ENCODE measurements at places on chromosomes 5 and 9. TPM values are rescaled to one million over a fixed set of nuclear protein-coding genes. Genes with fewer than 3 reads are reported as not detected.
A peak's percentile ranks its signal among the peaks of the same experiment; 100 is the strongest.

DNA sequence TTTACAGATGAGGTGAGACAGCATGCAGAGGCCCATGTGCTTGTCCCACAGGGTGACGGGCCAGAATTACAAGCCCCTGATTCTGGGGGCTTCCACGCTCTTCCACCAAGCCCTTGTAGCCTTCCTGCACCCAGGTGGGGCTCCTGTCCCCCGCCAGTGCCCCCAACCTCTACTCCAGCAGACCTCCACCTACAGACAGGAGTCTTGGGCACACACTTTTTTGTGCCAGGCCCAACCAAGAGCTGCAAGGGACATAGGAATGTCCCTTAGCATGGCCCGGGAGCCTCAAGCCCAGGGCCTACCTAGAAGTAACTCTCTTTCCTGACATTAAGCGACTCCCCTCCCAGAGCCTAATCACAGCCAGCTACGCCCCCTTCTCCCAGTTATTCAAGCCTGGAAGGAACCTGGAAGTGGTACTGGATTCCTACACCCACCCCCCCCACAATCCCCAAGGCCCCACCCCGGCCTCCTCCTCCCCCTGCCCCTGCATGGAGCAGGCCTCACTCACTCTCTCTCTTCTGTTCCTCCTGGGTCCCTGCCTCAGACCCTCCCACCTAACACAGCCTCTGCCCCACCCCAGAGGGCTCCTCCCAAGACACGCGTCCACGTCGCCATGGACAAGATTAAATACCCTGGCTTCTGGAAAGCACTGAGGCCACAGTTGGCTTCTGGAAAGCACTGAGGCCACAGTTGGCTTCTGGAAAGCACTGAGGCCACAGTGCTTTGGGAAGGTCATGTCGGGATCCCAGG lies 30.5 kb downstream of the ADAMTS2 start:
- no peak for DNase-seq

DNA sequence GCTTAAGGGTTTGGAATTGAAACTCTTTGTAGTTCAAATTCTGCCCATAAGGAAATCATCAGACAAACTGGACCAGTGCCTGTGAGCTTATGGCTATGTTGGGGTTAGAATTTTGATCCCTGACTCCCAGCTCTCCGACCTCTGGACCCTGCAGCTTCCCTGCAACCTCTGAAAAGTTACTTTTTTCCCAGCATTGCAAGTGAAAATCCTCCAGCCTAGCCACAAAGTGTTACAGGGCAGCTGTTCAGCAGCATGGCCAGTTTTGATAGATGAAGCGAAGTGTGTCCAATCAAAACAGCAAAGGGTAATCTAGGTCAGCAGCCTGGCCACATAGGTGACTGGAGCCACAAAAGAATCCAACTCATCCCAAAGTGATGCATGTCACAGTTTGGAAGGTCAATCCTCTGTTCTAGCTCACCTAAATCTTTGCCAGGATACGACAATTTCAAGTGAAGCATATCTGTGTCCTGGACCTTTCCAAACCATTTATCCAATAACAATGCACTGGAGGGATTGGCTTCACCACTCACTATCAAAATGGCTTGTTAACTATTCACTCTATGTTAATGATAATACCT lies 4.7 kb upstream of the CPEB4 start:
- no peak for DNase-seq

DNA sequence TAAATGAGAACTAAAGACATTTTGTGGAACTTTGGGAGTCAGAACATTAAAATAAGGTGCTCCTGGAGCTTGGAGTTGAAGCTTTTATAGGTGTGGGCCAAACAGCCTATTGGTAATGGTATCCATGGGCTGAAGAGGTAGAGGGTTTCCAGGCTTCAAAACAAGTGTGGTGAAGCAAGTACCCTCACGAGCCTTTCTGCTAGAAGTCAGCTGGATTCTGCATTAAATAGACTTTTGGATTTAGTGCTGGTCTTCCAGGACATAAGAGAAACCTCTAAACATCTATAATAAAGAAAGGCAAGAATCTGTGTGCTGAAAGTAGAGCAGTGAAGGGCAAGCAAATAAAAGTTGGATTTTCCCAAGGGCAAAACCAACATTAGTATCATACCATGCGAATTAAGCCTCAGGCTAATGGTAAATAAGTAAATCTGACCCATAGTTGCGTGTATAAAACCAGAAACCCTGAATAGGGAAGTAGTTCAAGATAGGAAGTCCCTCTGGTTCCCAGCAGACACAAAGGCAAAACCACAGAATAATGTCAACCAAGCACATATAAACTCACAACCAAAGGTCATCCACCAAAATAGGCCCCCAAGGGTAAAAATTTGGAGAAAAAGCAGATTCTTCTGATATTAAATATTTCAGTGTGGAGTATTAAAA lies 306.3 kb downstream of the TLE4 start:
- no peak for DNase-seq

GRCh38 chr9:99472916-99473245 lies 250.8 kb downstream of the SEC61B start:
- DNase-seq, result no peak

GRCh38 chr9:3508521-3509291 lies 17.1 kb downstream of the RFX3 start:
- DNase-seq, result no peak

DNA sequence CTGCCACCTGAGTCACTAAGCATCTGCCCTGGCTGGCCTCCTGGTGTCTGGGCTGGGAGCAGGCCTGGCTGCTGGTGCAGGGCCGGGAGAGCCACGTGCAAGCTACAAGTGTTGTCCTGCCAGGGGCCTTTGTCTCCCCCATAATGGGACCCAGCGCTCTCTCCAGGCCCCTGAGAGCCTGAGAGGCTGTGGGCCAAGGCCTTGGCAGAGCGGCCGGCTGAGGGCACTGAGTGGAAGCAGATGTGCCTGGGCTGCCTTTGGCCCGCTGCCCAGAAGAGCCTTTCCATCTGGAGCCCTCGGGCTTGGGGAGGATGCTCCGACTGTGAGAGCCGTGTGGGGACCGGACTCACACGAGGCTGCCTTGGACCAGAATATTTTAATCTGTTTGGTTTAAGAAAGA lies 185.5 kb downstream of the RGS3 start:
- DNase-seq, result no peak

DNA sequence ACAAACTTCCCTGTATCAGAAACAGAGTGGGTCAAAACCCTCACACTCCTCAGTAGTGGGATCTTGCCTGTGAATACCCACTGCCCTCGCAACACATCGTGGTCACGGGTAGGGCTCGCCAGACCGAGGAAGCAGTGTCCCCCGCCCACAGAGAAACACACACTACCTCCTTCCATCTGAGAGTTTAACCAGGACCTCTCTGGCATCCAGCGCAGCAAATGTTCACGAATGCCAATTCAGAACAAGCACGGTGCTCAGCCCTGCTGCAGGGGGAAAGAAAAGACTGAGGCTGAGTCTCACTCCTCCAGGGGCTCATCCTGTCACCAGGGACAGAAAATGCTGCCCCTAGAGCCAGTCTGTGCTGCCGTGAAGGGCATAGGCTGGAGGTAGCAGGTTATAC lies 42.5 kb upstream of the SYNPO start:
- no peak for DNase-seq

DNA sequence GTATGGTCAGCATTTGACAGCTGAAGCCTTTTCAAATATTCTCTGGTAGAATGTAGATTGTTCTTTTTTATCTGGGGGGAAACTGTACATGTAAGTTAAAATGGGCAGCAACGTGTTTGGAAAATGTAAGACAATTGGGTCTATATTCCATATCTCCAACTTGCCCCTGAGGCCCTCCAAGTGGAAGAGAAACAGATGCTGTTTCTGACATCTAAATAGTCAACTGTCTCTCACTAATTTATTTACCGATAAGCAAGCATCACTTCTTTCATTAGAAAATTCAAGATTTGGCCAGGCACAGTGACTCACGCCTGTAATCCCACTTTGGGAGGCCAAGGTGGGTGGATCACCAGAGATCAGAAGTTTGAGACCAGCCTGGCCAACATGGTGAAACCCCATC lies 120.2 kb upstream of the TBCA start:
- DNase-seq, result no peak

GRCh38 chr5:81556809-81557208 lies 162.9 kb upstream of the ACOT12 start:
- DNase-seq, result no peak

DNA sequence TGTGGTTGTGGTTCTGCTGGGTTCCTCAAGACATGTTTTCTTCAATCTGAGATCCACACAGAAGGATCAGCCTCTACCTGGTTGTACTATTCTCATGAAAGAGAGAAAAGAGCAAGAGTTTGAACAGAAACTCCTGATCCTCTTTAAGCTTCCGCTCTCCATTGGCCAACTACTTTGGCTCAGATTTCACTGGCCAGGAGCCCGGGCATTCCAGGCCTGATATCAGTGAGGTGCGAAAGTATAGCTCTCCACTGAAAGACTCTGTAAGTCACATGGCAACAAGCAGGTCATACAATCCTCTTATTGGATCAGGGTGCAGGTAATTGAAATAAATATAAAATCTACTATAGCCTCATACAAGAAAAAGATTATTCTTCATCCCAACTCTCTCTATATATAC lies 920.5 kb downstream of the TLE4 start:
- DNase-seq, result no peak

DNA sequence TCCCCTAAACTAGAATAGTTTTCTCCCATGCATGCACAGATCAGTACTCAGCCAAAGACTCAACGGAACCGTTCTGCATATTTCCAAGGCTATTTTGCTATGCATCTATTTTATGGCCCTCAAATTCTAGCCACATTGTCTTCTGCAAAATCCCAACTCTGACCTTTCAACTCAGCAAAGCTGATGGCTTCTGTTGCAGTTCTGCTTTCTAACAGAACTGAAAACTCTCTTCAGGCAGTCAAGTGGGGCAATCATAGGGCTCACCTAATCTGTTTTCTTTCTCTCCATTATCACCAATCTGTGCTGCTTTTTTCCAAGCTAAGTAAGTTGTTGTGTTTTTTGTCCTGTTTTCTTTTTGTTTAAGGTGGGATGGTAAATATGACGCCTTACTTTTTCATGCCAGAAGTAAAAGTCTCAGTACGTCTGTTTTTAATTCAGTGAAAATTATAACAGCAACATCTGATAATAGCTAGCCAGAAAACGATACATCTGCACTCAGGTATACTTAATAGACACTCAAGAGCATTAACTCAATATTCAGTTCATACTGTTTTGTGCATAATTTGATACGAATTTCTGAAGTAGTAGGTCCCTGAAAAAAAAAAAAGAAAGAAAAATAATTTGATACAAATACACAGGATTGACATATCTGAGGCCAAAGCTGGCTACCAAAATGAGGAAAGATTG lies 454.3 kb downstream of the TLE1 start:
- DNase-seq, result no peak

- no peak for DNase-seq
These were observed 317.0 kb upstream of the MPDZ start for GRCh38 chr9:13596383-13596970.

DNA sequence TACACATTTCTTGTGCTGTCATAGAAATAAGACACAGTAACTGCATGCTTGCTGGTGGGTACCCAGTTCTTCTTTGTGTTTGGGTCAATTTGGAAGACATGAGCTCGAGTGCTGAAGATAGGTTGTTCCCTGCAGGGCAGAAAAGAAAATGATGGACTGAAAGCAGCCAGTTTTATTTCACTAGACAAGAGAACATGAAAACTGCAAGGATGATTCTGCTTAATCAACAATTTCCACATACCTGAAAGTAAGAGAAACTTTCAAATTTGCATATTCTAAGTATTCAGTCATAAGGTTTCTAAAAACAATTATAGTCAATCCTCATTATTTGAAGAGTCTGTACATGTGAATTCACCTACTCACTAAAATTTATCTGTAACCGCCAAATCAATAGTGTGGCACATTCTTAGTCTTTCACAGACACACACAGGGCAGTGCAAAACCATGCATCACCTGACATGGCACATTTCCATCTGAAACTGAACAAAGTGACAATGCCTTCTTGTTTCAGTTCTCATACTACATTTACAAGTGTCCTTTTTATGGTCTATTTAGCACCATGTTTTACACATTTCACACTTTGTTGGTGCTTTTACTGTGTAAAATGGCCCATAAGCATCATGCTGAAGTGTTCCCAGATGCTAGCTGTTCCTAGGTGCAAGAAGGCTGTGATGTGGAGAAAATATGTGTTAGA lies 56.9 kb downstream of the HOMER1 start:
- DNase-seq, result no peak

DNA sequence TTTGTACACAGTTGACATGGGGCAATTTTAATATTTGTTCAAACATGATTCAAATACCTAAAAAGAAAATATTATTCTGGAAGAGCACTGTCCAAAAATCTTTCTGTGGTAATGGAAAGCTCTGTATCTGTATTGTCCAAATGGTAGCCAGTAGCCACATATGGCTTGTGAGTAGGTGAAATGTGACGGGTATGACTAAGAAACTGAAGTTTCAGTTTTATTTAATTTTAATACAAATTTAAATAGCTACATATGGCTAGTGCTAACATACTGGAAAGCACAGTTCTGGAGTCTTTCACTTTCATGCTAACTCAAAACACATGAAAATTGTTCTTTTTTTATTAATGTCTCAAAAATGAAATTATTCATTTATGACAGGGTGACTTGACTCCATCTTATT lies 132.6 kb downstream of the PLK2 start:
- DNase-seq, result no peak

DNA sequence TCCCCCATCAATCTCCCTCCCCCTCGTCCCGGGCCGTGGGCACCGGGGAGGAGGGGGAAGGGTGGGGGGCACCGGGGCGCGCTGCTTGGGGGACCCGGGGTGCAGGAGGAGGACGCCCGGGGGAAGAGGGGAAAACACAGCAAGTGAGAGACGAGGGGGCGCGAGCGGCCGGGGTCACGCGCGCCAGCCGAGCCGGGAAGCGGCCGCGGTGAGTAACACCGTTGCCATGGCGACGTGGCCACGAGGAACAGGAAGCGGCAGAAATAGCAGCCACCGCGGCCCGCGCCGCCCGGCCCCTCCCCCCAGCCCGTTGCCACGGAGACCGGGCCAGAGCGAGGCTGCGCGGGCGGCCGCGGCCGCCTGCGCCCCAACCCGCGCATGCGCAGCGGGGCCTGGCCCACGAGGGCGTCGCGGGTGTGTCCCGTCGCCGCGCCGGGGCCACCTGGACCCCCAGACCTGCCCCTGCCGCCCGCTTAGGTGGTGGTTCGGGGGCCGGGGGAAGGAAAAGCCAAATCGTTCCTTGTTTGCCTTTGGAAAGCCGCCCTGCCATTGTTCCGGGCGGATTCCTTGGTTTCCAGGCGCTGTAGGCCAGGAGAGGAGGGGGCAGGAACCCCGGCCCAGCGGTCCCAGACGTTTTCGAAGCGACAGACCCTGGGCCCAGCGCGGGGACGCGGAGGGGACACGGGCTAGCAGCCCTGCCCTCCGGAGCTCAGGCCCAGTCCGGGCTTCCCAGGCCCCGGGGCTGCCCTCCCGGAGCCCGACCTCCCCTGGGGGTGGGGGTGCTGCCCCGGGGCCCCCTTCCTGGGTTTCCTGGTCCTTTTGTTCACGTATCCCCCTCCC lies 207.1 kb downstream of the C9orf50 start:
- DNase-seq, result peak; percentile 98

- no peak for DNase-seq
These were observed 2.9 kb upstream of the OR13C2 start for GRCh38 chr9:104608336-104608735.

GRCh38 chr5:73507062-73507461 lies 8.8 kb downstream of the BTF3 start:
- DNase-seq, result no peak

Gene WWC1
- total RNA-seq, result 0.82 TPM

Gene CCL27
- not detected for total RNA-seq

Gene NDFIP1
- 74.6 TPM for total RNA-seq

Gene STK32A
- total RNA-seq, result not detected

Gene TAS2R1
- total RNA-seq, result not detected

Gene HSPB3
- not detected for total RNA-seq

Gene SGCD
- not detected for total RNA-seq

Gene SPATA31E1
- not detected for total RNA-seq

Gene DND1
- total RNA-seq, result 2.5 TPM

All from activated CD4-positive, alpha-beta memory T cell treated with anti-CD3 and anti-CD28 coated beads for 36 hours (primary cell).